H7 (cell line): ENCODE measurements at places on chromosomes 2 and 18.

DNA sequence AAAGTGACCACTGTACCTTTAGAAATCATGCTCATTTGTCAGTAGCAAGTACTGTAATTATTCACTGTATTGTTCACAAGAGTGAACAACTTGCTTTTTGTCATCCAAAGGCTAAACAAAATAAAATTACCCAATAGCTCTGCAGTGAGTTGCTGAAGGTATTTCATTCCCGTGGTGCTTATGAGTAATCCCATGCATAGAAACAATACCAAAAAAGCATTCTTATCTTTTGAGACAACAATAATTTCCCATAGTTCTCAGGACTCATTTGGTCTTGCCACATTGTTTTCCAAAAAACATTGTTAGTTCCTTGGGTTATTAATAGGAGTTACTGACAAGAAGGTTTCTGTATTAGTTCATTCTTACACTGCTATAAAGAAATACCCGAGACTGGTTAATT lies 503.2 kb upstream of the FAM98A start:
- no peak for DNase-seq

- peak; percentile 51 for DNase-seq
These were observed 6.3 kb upstream of the NRP2 start for GRCh38 chr2:205675861-205676516.

- DNase-seq, result peak; percentile 2
These were observed 19.6 kb upstream of the SERPINB11 start for GRCh38 chr18:63683152-63683551.

DNA sequence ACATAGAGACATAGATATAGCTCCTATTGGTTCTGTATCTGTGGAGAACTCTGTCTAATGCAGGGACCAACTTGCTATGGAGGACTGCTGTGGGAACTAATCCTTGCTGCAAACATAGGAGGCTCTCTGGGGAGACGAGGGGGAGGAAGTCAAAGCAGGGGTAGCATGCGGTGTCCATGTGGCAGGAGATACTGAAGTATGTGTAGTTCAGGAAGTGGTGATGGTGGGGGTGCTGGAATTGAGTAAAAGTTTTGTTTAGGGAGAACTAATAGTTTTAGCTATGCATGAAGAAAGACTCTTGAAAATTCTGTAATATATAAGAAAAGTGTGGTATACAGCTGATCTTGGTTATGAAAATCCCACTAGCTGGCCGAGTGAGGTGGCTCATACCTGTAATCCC lies 62.0 kb downstream of the ANKRD44 start:
- no peak for DNase-seq

- DNase-seq, result no peak
These were observed 277.3 kb downstream of the DSC3 start for GRCh38 chr18:30765247-30765646.

- DNase-seq, result no peak
These were observed 68.1 kb upstream of the CTAGE1 start for GRCh38 chr18:22485808-22486244.

DNA sequence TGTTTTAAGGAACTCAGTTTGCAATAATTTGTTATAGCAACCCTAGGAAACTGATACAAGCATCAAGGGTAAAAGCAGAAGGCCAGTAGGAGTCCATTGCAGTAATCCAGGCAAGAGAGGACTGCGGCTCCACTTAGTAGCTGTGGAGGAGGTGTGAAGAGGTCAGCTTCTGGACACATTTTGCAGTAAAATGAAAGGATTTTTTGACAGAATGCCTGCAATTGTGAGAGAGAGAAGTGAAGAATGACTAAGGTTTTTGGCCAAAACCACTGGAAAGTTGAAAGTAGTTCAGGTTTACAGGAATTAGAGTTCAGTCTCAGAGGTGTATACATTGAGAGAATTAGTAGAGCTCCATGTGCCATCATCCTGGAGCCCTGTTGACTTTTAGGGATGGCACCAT lies 129.5 kb downstream of the RHBDD1 start:
- no peak for DNase-seq

DNA sequence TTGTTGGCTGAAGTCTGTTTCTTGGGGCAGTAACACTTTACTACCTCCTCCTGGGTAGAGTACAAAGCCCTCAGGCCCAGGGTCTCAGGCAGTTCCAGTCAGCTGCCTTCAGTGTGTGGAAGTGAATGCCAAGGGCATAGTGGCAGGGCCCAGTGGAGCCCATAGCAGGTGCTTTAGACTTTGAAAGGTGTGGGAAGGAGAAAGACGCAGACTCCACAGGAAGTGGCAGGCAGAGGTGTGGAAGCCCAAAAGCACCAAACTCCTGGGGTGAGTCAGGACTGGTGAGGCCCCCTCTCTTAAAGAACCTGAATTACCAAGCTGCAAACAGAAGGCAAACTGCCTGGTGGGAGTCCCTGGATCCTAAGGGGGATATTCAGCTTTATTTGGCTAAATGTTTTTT lies 45.3 kb downstream of the ADAM23 start:
- no peak for DNase-seq

DNA sequence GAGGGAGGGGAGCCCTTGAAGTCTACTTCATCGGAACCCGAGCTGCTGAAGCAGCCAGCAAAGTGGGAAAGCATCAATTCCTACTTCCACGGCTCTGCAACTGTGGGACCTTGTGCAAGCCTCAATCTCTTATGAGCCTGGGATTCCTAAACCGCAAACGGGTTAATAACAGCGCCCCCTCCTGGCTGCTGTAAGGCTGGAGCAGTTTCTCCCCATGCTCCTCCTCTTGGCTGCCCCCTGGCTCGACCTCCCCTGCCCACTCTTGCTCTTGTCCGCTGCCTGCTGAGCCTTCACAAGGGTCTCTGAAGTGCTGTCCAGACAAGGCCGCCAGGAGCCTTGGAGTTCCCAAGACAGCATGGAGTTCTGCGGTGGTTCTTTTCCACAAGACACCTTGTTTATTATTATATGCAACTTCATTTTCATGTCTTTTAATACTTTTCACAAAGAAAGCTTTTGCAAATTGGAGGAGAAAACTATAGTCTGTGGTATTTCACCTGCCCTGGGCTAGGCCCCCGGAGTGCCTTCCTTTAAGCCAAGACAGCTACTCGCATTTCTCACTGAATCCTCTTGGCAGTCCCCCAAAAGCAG lies 157.2 kb downstream of the DDX1 start:
- peak; percentile 90 for DNase-seq

GRCh38 chr2:162607915-162608314 lies 230.7 kb downstream of the KCNH7 start:
- DNase-seq, result no peak

DNA sequence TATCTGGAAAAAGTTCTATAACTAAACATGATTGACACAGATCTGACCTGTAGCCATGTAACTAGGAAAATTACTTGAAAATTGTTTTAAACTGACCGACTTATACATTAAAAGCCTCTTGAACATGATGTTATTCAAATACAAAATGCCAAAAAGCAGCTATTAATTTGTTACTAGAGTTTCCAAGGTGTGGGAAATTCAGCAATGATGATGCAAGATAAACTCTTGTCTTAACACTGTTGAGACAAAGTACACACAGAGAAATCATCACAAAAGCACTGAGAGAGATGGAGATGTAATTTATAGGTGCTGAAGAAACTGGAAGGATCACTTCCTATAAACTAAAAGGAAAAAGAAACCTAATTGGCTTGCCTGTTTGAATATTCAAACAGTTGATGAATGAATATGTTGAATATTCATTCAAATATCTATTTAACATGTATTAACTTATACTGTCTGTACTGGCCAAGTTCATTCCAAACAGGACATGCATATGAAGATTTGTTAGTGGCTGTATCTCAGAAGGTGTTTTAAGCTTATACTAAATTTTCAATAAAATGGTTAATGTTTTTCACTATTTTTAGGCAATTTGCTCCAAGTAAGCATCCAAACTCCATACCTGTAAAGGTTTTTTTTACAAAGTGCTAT lies 34.6 kb upstream of the WDR75 start:
- DNase-seq, result no peak

GRCh38 chr2:1550076-1550475 lies 136.8 kb downstream of the TPO start:
- DNase-seq, result peak; percentile 25

DNA sequence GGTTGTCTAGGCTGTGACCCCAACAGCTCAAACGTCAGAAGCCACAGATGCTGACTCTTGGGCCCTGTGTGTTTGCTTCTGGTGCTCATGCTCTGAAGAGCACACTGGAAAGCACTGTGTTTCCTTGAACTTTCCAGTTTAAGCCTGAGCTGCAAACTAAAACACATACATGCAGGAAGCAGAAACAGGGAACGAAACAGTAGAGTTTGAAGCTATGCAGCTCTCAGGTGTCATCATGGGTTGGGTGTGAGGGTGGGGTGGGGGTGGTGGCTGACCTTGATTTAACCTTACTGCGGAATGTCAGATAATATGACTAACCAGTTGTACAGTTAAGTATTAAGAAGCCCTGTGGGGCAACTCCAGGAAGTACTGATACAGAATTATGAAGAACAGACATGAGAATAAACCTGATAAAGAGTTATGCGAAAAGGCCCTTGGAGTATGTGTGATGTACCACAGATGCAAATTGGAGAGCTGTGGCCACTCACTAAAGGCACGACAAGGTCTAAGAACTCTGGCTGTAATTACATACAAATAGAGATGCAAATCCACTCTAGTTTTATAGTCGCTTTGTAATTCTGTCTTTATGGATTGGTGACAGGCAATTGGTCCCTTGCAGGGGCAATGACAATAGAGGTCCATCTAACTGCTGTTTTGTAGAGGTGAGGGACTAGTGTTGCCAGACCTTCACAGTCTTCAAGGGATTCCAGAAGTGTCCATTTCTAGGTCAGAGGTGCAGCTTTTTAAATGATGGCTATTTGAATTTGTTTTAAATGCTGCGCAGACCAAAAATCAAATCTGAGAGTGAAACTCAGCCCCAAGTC lies 273.1 kb downstream of the NAPG start:
- no peak for DNase-seq

DNA sequence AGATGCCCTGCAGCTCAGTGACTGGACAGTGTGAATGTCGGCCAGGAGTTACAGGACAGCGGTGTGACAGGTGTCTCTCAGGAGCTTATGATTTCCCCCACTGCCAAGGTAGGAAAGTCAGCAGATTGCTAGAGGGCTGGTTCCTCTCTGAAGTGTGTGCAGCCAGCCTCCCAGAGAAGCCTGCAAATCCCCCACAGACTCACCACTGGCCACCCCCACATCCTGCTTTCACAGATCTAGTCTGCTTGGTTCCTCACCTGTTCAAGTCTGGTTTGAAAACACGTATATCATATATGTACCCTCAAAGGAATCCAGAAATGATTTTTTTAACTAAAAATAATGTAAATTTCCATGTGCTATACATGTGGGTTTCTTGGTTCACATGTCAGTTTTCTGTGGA lies 121.1 kb downstream of the LAMA3 start:
- DNase-seq, result no peak

GRCh38 chr18:21669736-21670285 lies 34.8 kb downstream of the ABHD3 start:
- no peak for DNase-seq

GRCh38 chr2:157758586-157758985 lies 117.5 kb downstream of the ACVR1 start:
- no peak for DNase-seq

DNA sequence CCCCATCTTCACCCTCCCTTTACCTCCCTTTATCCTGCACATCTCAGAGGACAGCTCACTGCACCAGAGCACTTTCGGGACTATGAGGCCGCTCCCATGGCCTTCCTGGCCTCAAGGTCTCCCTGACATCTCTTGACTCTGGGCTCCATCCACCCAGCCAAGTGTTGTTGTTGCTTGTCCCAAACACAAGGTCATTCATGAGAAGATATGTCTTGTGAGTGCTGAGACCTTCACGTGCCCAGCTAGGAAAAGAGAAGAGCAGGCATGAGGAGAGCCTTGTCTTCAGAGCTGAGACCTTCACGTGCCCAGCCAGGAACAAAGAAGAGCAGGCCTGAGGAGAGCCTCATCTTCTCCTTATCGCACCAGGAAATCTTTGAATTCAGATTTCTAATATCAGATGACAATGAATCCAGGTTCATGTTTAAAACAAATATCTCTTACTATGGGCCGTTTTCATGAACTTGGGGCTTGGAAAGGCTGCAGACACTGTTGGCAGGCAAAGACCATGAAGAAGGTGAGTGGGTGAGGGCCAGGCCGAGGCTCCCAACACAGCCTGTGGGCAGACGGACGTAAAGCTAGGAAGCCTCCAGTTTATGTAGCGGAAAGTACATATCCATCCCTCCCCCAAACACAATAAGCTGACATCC lies 256.1 kb downstream of the NDUFA10 start:
- no peak for DNase-seq

GRCh38 chr2:187576906-187577305 lies 22.7 kb upstream of the TFPI start:
- DNase-seq, result no peak

GRCh38 chr2:15107137-15107536 lies 454.0 kb downstream of the NBAS start:
- no peak for DNase-seq

DNA sequence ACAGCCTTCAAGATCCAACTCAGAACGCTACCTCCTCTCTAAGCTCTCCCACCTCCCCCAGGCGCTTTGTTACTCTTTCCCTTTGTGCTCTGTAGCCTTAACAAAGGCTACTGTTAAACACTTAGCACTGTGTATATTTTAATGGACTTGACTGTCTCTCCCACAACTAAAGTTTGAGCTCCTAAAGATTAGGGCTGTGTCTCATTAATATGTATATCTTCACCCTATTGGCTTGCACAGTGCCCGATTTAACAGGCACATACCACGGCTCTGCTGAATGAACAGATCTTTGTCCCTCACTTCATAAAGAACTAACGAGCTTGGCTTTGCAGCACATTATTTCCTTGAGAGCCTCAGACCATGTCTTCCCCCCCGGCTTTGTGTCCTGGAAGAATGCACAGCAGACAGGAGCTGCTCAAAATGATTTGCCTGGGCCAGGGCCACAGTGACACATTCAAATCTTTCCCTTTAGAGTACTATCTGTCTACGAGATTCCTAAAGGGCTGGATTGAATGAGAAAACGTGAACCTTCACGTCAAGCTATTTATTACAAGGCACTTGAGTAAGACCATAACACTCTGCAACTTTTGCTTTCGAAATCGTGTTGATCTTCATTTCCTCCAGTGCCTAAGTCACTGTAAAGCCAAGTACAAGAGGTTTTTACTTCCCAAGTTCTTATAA lies 22.1 kb downstream of the ABHD3 start:
- DNase-seq, result peak; percentile 24

- DNase-seq, result no peak
These were observed 86.0 kb downstream of the RTN4 start for GRCh38 chr2:54964271-54964670.

DNA sequence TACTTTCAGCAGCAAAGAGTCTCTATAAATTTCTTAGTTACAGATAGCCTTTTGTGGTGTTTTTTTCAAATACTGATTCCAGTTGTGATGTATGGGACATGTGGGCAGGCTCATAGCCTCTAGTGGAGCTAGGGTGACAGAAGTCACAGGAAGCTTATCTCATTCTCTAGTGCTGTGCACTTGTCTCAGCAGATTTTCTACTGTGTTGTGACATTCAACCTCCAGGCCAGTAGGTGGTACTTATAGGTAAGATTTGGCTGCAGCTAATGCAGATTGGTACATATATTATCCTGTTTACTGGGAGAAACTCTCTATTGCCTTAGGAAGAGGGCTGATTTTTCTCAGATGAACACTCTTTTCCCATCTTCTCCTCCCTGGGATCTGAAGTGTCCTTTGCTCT lies 176.2 kb downstream of the CALCRL start:
- DNase-seq, result no peak

GRCh38 chr18:10266334-10266590 lies 188.2 kb upstream of the APCDD1 start:
- no peak for DNase-seq

GRCh38 chr2:143584936-143585335 lies 455.7 kb downstream of the ARHGAP15 start:
- DNase-seq, result no peak
